ENCODE measurements at places on chromosomes 6 and 20.

GRCh38 chr6:90502866-90503407, 83.9 kb downstream of the MAP3K7 start:
- no peak for DNase-seq

- no peak for DNase-seq
Measured at GRCh38 chr6:85672623-85673022, 29.9 kb upstream of the SYNCRIP start.

GRCh38 chr6:157284738-157285421, 38.4 kb downstream of the TMEM242 start:
- no peak for DNase-seq

DNA sequence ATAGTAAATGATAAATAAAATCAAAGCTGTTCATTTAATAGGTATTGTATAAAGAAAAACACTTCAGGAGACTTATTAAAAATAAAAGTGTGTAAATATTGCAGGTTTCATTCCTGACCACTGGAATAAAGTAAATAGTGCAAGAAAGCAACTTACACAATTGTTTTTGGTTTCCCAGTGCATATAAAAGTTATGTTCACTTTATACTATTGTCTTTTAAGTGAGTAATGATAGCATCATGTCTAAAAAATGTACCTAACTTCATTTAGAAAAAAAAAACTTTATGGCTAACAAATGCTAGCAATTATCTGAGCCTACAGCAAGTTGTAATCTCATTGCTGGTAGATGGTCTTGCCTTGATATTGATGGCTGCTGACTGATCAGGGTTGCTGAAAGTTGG, 726.6 kb upstream of the POU3F2 start:
- DNase-seq = no peak

DNA sequence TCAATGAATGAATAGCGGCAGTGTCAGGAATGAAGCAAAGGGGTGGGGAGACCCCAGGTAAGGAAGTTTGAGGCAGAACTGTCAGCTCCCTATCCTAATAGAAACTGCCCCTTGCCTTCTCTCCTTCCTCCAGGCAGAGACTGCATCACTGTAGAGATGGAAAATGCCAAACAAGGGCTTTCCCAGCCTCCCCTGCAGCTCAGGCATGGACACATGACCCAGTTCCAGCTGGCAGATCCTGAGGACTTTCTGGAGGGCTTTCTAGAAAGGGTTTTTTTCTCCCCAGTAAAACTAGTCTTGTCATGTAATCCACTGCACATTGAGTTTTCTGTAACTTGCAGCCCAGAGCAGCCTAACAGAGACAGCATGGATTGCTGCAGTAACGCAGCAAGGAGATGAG, 17.9 kb upstream of the PNPLA1 start:
- DNase-seq = no peak

DNA sequence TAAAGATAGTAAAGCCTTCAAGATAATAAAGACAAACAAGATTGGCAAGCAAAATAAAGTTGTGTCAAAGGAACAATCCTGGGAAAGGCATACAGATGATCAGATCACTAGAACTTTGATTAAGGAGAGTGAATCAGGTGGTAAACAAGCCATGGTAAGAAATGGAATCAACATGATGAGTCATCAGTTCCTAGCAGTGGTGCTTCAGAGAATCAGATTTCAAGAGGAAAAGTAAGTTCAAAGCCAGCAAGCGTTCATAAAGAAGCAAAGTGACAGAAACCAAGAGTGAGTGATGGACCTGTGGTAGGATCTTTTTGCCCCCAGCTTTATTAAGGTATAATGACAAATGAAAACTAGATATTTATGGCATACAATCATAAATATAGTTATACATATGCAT, 340.4 kb downstream of the TPBG start:
- no peak for DNase-seq

DNA sequence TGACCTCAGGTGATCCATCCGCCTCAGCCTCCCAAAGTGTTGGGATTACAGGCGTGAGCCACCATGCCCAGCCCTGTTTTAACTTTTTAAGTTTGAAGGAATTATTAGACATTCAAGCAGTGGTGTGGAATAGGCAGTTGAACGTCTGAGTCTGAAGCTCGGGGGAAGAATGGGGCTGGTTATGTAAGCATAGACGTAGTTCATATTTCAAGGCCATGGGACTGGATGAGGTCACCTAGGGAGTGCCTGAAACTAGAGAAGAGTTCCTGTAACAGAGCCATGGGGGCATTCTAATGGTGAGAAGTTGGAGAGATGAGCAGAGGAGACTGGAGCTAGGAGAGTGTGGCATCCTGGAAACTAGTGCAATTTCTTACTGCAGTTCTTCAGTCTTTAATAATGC, 6.4 kb downstream of the CDKAL1 start:
- no peak for DNase-seq

DNA sequence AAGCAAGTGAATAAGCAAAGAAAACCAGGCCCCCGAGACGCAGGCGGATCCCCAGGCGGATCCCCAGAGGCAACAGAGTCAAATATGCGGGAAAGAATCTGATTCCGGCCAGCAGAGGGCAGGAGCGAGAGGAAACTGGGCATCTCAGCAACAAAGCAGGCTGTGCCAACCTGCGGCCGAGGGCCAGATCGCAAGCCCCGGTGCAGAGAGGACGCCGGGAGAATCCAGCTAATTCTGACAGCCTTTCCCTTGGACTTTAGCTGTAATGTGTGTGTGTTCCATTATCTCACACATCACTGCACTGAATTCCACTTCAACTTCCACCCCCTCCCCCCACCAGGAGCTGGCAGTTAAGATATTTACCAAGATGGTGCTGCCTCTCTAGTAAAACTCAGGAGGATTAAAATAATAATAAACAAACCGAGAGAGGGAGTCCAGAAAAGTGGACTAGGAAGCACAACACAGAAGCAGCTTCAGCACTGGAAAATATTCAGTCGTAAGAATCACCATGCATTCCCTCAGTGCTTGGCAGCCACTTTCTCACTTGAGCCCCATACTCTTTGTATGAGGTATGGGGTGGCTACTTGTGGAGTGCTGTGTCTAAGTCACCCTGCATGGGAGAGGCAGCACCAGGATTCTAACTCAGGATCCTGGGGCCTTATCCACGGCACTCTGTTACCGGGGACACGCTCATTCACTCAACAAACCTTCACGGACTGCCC, 66.2 kb upstream of the SNX9 start:
- DNase-seq = peak; percentile 88

- DNase-seq = no peak
Measured at GRCh38 chr6:7188492-7188891, 80.7 kb downstream of the RREB1 start.

GRCh38 chr6:43912598-43913371, 142.8 kb downstream of the VEGFA start:
- DNase-seq = no peak

- DNase-seq = no peak
Measured at GRCh38 chr20:8891039-8891438, 177.8 kb upstream of the PLCB4 start.

GRCh38 chr6:34425132-34425497, 754 bp downstream of the RPS10 start:
- peak; percentile 61 for DNase-seq

DNA sequence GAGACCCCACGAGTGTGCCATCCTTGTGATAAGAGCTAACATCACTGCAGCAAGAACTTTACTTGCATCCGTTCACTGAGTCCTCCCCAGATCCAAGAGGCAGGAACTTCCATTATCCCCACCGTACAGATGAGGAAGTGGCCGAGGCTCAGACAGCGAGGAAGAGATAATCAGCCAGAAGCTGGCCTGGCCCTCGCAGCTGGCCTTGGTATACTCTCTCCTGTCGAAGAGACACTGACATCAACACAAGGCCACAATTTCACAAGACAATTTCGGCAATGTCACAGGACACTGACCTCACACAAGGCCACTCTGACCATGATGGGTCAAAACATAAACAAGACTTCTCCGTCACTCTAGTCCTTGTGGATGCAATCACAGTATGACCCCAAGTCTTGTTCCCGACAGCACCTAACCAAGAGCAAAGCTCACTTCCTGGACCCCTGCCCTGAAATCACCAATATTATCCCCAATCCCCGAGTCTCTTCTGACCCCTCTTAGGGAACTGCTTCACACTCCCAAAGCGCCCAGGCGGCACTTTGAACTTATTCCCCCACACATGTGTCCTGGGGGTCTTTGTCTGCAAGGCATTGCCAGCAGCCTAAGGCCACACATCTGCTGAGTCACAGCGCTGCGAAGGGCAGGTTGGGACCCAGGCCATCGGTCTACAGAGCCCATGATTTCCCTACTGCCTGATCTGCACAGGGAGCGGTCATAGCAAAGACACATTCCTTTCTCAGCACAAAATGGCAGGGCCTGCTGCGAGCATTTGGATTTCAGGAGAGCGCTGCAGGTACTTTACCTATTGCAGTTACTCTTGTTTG, 14.8 kb upstream of the VAPB start:
- DNase-seq = no peak

- DNase-seq = no peak
Measured at GRCh38 chr6:35368038-35368887, 25.9 kb downstream of the PPARD start.

- DNase-seq = peak; percentile 55
Measured at GRCh38 chr20:38729767-38730166, 5.5 kb downstream of the SLC32A1 start.

DNA sequence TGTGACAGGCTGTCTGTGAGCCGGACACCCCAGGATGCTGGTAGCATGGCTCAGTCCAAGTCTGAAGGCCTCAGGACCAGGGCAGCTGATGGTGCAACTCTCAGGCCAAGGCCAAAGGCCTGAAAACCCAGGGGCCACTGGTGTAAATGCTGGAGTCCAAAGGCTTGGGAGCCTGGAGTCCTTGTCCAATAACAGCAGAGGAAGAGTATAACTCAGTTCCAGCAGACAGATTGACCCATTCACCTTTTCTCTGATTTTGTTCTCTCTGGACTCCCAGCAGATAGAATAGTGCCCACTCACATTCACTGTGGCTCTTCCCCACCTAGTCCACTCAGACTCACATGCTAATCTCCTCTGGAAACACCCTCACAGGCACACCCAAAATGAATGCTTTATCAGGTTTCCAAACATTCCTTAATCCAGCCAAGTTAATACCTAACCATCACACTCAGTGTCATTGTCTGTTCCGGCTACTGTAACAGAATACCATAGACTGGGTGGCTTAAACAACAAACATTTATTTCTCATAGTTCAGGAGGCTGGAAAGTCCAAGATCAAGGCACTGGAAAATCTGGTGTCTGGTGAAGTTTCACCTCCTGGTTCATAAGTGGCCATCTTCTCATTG, 5.0 kb upstream of the TRAF3IP2 start:
- DNase-seq = no peak

DNA sequence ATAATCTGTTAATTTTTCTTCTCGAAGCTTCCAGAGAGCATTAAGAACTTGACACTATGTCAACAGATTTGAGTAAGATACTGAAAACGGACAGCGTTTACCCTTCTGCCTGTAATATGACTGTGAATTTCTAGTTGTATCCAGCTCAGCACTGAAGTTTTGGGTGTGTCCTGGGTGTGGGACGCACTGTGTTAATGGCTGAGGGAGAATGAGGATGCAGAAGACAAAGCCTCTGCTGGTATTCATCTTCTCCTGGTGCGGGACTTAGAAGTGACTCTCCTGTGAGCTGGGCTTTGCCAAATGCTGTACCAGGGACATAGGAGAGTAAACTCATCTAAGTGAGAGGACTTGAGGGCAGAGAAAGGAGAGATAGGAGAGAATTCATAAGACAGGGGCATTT, 90.3 kb upstream of the CLDN20 start:
- no peak for DNase-seq

- DNase-seq = no peak
Measured at GRCh38 chr20:37288091-37288490, 1.4 kb upstream of the MANBAL start.

DNA sequence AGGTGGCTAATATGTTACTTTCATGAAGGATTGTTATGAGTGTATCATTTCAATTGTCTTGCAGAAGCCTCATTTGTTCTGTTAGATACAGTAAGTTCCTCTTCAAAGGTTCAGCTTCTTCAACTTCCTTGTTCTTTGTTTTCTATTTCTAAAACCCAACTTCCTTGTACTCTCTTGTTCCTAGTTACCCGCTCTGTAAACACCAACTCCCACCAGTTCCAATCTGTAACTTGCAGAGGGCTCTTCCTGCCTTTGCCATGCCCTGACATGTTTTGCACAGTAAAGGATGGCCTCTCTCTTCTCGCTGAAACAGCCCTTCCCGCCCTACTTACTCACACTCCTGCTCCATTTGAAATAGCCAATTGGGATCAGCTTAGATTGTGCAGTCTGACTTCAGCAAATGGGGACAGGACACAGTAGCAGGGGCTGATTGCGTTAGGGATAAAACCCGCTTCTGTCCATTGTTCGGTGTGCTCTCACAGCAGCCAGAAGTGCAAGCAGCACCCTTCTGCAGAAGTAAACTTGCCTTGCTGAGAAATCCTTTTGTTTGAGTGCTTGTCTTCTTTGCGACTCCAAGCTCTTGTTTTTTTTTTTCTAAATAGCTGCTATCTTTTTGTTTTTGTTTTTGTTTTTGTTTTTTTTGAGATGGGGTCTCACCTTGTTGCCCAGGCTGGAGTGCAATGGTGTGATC, 45.9 kb upstream of the POU5F1 start:
- DNase-seq = no peak
